ENCODE measurements at places on chromosomes 2 and 18.

DNA sequence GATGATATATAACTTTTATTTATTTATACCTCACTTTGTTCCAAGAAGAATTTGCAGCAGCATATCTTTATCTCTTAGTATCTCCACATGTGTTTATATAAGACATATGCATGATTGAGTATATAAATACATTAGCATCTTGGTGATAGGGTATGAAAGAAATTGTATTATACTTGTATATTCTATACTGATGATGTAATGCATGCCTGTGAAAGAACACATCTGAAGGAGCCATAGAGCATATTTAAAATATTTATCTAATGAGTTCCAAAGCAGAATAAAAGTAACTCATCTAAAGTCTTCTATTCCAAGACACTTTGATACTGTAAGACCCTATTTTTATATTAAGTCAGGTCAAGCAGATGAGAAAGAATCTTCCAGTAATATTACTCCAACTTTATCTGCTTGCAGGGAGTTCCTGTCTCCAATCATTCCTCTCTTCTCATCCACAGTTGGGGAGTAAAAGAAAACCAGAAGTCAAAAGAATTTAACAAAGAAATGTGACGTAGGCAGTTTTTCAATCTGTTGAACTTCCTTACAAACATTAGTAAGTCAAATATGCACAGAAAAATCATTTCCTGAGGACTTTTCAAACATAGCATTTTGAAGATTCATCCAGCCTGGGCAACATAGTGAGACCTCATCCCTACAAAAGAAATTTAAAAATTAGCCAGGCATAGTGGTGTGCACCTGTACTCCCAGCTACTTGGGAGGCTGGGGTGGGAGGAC, 76.7 kb downstream of the DTNB start:
- no peak for DNase-seq

DNA sequence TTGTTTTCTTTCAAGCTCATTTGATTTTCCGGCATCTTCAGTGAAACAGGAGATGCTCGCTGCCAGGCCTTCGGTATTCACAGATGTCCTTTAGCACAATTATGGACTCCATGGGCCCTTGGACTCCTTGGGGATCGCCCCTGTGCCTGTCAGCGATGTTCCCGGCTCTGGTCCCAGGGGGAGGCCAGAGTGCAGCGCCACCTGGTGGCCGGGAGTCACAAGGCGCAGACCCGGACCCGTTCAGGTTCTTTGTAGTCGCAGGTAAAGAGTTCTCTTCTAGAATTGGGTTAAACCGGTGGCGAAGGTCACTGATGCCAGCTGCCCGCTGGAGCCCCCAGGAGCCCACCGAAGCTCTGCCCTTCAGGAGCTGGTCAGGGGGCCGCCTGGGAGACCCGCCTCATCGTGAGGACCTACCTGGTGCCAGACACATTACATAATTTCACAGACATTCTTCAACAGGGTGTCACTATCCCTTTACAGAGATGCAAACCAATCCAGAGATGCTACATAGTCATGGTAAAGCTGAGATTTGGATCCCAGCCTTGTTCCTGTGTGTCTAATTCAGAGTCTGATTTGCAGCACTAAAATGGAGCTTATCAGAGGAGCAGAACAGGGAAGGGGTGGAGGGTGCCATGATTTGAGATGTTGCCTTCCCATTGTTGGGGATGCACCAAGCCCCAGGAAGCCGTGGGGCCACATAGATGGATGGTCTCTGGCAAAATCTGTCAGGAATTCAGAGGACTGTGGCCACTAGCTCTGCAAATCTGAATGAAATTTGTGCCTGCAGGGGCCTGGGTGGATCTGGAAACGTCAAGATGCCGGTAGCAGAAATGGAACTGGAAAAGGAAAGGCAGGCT, 6.0 kb upstream of the INPP5D start:
- DNase-seq: peak; percentile 13

DNA sequence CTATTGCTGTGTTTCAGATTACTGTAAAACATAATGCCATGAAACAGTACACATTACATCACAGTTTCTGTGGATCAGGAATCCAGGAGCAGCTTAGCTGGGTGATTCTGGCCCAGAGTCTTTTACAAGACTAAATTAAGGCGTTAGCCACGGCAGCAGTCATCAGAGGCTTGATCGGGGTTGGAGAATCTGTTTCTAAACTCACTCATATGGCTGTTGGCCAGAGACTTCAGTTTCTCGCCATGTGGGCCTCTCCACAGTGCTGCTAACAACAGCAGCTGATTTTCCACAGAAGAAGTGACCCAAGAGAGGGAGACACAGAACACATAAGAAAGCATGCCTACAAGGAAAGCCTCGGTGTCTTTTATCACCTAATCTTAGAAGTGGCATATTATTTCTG, 89.2 kb upstream of the MYO3B start:
- DNase-seq: no peak

DNA sequence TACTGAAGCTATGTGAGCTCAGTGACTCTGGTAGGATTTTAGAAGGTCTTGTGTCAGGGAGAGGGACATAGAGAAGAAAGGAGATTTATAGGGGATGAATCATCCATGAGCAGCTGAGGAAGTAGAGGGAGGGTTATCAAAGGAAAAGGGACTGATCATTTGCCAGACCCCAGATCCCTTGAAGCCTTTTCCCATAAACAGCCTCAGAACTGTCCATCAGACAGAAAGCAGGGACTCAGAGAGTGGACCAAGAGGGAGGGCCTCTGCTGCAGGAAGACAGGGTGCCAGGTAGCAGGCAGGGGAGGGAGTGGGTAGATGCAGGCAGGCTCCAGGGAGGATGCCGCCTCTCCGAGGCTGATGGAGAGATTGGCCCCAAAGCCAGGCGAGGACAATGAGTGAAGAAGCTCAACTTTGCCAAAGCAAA, 133.9 kb downstream of the TNS1 start:
- no peak for DNase-seq

DNA sequence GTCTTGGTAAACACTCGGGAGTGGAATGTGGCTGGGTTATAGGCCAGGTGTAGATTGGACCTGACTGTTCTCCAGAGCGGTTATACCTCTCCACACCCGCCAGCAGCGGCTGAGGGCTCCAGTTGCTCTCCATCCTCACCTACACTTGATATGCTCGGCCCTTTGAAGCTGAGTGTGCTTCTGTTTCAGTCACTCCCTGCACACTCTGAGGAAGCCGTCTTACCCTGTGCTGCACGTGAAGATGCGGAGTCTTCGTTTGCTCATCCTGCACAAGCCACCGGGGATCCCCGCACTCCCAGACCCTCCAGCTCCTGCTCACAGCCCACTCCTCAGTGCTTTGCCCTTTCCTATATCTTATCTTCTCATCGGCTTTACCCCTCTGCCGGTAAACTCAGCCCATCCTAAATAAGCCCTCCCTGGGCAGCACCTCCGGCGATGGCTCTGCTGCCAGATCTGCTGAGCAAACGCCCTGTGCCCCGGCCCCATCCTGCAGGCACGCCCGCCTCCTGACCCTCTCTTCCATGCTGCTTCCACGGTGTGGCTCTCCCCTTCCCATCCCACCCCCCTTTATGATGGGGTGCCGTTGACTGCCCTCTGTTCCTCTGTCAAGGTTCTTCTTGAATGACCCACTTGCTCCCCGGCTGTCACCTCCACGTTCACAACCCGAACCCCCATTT, 47.3 kb upstream of the ODC1 start:
- DNase-seq: no peak

DNA sequence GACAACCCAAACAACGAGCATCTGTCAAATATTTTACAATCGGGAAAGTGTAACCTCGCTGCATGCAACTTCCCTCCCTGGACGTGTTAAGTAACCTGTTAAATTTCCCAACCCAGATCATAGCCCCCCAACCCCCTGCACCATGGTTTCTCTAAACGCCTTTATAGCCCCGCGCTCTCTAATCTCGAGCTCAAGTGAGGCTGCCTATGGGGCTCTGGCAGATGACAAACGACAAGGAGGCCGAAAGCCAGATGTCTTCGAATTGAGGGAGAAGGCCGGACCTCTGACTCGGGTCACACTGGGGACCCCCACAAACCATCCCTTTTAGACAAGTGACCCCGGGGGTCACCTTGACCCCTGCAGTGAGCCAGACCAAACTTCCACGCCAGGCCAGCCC, 526 bp downstream of the COX7A2L start:
- no peak for DNase-seq

DNA sequence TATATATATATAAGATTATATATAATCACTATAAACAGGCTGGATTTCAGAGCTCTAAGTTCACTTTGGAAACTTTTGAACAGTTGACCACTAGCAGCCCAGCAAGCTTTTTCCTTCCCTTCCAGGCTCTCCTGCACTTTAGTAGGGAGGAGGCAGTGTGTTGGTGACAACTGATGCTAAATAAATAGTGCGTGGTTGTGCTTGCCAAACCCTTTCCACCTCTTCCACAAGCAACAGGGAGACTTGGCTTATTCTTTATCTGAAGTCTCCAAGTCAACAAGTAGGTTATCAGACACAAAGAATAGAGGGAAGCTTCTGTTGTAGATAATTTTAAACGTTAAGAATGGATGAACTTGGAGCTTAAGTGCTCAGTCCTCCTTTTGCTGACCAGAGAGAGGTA, 408.2 kb upstream of the HNRNPA3 start:
- no peak for DNase-seq

GRCh38 chr18:59810183-59810582, 89.6 kb upstream of the PMAIP1 start:
- DNase-seq: no peak

- no peak for DNase-seq
Observed at GRCh38 chr2:26540306-26540705, 62.4 kb upstream of the OTOF start.

DNA sequence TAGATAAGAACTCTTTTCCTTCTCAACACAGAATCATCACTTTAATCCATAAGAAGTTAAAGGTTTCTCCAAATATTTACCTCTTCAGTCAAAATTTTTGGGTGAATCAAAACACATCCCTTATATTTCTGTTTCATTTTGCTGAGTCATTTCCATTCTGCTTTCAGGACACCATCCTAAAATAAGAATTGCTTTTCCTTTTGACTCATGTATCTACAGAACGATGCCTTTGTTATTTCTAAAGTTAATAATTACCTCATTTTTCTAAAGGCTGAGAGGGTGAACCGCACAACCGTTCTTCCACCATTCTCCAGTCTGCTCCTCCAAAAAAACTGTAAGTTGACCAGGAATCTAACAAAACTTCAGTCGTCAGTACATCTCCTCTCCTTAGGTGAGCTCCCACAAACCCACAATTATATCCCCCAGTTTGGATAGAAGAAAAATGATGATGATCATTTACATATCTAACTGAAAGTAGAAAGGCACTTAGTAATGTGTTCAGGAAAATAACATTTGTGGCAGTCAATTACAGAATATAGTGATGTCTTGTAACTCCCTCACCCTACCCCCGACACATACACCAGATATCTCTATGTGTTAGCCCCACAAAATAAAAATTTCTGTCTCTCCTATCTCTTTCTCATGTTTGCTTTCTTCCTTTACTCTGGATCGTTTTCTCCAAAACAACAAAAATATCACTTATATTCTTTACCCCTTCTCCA, 162.5 kb downstream of the RAD51AP2 start:
- DNase-seq: no peak

- DNase-seq: no peak
Observed at GRCh38 chr2:52365946-52366345, 1334.0 kb upstream of the NRXN1 start.

DNA sequence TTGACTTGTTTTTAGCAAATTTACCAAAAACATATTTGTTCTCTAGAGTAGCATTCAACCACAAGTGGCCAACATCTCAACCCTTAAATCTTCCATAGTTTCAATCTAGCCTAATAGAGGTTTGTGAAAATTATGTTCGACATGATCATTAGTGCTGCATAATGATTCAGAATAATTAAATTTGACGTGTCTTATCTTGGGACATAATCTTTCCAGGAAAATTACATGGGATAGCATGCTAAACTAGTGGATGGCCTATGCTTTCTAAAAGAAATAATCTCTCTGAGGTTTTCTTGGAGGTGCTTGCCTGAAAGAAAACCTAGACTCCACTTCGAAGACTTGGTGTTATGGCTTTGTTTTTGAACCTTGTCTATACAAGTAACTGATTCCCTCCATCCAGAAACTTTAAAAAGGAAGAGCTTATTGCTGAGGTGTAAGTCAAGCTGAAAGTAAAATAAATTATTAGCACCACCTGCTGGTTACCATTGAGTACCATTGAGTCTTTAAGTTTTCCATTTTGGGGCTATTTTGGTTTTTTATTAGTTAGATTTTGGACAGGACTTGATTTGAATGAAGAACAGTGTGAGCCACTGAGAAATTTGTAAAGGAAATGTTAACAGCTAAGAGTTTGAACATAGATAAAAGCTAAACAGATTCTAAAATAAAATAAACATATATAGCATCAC, 32.7 kb downstream of the COX7A2L start:
- DNase-seq: peak; percentile 41

DNA sequence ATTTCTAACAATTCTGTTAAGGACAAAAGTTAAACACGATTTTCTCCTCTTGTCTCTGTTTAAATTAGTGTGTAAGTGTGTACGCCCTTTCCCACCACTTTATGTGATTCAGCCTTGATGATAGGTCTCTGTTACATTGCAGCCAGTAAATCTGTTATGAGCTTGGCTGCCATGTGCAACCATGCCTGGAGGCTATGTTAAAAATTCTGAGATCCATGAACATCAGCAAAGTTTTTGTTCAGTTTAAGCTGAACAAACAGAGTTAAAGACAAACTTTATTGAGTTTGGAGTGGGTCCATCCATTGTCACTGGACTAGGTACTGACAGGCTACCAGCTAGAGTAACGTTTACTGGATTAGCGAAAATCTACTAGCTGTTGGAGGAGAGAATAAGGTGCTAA, 110.4 kb downstream of the NCKAP5 start:
- DNase-seq: no peak

- DNase-seq: no peak
Observed at GRCh38 chr2:75389271-75389670, 171.5 kb downstream of the EVA1A start.

GRCh38 chr18:6878556-6879297, 149.2 kb downstream of the ARHGAP28 start:
- no peak for DNase-seq

- DNase-seq: no peak
Observed at GRCh38 chr2:240585101-240585500, 1.4 kb upstream of the CAPN10 start.

GRCh38 chr2:218988164-218988563, 3.2 kb upstream of the FEV start:
- no peak for DNase-seq

GRCh38 chr2:172698041-172698863, 37.4 kb upstream of the RAPGEF4 start:
- DNase-seq: no peak

DNA sequence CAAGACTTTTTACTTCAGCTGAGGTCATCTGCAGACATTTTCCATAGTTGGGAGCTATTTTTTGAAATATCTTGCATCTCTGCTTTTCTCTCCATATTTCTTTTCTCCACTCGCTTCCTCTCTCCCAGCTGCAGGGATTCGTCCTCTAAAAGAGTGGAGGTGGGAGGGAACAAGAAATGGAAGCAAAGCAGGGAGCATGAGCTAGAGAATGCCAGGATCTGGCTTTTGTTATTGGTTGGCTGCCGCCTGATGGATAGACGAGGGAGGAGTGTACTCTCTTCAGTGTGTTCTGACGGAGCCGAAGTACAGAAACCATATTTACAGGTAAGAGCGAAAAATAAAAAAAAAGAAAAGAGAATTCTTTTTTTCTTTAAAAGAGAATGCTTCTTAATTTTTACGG, at the start of gene CSRNP3:
TSS of gene CSRNP3 (plus strand) at position 282 of the 400 bp plus-strand sequence. CDS start 125,368 bp downstream, outside the sequence.
- peak; percentile 98 for DNase-seq

- no peak for DNase-seq
Observed at GRCh38 chr18:7205346-7205745, 25.5 kb upstream of the LRRC30 start.

GRCh38 chr2:60481257-60481656, 72.2 kb downstream of the BCL11A start:
- no peak for DNase-seq

GRCh38 chr2:210577263-210578071, 21.1 kb downstream of the CPS1 start:
- DNase-seq: peak; percentile 50

- no peak for DNase-seq
Observed at GRCh38 chr2:150473767-150474166, 13.7 kb downstream of the RND3 start.

Data from NCI-H1694 (cell line).